ENCODE measurements at places on chromosomes 4 and X.

GRCh38 chrX:7024850-7025249 is 122.7 kb upstream of the STS start:
- DNase-seq = no peak

DNA sequence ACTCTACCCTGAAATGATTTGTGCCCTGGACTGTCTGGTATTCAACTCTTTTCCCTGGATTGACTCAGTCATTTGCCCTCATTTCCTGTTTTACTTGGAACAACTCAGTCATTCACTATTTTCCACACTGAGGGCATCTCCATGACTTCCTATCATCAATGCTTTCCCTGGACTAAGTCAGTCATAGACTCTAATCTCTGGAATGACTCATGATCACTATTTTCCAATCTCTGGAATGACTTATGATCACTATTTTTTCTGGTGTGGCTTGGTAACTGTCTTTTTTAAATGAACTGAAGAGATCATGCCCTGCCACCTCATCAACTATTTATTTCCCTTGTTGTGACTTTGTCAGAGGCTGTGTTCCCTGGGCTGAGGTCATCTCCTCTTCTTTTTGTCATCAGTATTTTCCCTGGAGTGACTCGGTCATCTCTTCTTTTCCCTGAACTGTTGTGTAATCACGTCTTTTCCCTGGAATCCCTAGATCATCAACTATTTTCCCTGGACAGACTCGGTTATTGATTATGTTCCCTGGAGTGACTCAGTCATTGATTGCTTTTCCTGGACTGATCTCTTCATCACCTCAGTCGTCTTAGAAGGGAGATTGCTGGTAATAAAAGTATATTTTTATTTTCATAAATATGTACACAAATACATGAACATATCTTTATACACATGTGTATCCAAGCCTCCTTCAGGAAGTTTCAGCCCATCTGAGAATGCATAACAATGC is 327.1 kb upstream of the VCX start:
- no peak for DNase-seq

DNA sequence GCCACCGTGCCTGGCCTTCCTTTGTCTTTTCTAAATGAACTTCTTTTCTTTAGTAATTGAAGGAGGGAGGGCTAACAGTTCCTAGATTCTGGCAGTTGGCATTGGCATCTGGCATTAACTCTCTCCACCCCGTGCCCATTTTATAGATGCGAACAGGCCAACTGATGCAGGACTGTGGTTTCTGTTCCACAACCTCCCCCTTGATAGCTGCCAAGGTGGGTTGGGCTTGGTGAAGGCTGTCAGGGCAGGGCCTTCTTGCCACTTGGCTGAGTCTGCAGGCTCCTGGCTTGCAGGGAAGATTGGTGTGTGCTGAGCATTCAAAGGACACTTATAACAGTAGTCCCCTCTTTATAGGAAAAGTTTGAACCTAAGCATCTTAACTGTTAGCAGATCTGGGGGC is 4.3 kb downstream of the SOWAHD start:
- DNase-seq = no peak

GRCh38 chr4:182206266-182206665 is 36.9 kb upstream of the TENM3 start:
- no peak for DNase-seq

- DNase-seq = no peak
Measured at GRCh38 chrX:111123606-111124179, 27.7 kb downstream of the PAK3 start.

GRCh38 chrX:39017716-39018115 is 216.5 kb downstream of the MID1IP1 start:
- no peak for DNase-seq

DNA sequence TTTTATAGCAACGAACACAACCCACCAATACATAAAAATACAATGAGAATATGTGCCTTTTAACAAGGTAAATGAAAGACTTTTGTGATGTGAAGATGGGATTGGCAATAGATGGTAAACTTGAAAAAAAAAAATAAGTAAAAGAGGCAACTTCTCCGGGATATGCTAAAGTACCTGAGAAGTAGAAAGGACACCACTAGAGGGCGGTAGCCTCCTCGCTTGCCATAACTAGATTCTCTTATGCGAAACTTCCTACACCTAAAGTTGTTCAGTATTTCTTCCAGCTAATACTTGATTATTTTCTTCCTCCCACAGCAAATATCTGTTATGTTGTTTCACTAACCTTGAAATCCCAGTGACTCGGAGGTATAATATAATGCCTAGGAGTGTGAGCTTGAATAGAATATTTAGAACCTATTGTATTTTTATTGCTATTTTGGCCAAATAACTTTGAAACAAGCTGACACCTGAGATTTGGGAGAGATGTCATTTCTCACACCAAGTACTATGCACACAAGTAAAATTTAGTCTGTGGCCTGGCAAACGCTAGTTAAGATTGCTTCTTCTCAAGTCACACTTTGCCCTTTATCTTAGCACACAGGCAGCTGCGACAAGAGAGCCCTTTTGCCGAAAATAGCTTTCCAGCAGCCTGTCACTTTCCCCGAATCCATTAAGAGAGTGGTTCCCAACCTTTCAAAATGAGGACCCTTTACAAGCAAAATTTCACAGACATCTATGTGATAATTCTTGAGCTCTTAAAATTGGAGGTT is 44.9 kb upstream of the PDLIM5 start:
- DNase-seq = no peak

DNA sequence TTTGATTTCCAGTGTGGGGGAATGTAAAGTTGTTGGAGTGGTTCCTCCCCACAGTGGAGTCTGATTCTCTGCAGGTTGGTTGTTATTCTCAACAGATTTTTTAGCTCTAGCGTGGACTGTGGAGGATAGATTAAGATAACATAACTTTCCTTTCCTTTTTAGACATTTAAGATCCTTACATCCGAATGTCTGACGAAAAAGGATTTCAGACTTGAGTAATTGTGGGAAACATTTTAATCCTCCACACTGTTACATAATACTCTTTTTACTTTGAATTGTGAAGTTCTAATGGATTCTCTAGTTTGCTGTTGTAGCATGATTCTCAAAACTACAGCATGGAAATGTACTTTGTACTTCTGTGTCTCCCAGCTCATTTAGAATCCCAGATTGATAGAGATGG is 107.8 kb downstream of the ARHGAP10 start:
- DNase-seq = no peak

DNA sequence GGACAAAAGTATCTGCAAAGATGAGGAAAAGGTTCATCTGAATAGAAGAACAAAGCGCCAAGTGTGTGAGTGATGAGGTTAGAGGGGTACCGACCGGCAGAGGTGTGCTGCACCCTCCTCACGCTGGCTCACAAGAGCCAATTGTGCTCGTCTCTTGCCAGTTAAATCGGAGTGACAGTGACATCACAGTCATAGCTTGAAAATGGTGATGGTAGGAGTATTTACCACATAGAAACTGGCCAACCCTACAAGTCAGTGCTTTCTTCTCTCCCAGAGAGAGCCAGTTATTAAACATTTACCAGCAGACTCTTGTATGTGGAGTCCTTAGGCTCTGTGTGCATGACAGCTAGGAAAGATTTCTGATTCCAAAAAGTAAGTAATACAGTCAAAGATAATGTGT is 32.4 kb downstream of the CLDN22 start:
- DNase-seq = no peak

DNA sequence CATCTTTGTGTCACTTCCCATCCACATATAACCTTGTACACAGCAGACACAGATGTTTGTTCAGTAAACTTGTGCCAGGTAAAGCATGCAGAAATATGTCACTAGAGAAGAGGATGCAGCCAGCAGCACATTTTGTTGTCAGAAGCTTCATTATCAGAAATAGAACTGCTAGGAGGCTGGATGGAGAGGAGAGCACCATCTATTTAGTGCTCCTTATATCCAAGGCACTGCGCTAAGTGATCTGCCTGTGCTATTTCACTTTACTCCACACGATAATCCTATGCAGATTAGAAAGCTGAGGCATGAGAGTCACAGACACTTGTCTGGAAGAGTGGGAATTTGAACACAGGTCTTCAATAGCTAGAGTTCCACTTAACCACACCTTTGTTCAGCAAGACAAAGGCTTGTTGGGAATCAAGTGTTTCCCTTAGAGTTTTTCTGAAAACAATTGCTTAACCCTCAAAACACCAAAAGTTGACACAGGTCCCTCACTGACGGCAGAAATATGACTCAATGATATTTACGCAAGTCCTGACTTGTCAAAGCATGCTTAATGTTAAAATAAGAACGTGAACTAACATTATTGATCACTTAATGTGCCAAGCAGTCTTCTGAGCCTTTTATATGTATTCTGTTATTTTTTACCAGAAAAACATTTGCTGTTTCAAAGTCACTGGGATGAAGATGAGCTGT is 1.2 kb upstream of the QDPR start:
- no peak for DNase-seq

DNA sequence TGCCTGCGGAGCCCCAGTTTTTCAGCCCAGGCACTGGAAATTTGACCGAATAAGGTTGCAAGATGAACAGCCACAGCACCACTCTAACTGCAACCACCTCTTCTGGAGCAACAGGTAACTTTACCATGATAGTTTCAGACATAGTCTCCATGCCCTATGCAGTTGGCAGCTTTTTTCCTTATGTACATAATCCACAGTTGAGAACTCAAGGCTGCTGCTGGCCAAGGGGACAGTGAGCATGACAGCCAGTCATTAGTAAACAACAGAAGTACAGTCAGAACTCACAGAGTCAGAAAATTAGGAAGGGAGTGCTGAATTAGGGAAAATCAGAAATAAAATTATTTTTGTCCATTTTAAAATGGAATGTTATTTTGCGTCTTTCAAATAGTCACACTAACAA is 192.7 kb upstream of the NHS start:
- DNase-seq = no peak

GRCh38 chr4:152064282-152064681 is 303.5 kb upstream of the GATB start:
- no peak for DNase-seq

- no peak for DNase-seq
Measured at GRCh38 chrX:14420841-14421240, 108.5 kb upstream of the GLRA2 start.

DNA sequence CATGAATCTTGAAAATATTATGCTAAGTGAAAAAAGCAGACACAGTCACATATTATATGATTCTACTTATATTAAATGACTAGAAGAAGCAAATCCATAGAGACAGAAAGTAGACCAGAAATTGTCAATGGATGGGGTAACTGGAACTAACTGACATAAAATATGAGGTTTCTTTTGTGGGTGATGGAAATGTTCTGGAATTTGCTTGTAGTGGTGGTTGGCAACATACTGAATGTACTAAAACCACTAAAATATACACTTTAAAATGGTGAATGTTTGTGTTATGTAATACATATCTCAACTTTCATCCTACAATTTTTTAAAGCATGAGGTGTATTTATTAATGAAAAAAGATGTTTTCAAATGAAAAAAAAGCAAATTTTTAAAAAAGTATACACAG is 14.7 kb downstream of the CNOT6L start:
- DNase-seq = peak; percentile 12

DNA sequence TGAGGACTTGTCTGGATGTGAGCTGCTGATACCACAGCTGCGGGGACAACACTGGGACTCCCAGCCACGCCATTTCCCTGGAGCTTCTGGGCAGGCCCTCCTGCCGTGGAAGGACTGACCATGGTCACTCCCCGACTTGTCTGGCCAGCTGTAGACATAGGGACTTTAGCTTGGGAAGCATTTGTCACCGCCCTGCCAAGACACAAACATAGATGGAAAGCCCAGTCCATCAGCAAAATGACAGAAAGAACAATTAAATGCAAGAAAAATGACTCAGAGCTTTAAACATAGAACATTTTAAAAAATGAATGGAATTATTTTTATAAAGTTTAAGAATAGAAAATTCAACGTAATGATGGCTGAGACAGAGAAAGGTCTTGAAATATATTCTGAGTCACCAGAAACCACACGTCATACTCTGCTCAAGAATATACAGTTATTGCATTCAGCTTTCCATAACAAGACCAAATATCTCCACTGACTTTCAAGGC is 107.6 kb upstream of the CBR4 start:
- peak; percentile 66 for DNase-seq

GRCh38 chr4:17165286-17165685 is 266.8 kb upstream of the LDB2 start:
- DNase-seq = no peak

DNA sequence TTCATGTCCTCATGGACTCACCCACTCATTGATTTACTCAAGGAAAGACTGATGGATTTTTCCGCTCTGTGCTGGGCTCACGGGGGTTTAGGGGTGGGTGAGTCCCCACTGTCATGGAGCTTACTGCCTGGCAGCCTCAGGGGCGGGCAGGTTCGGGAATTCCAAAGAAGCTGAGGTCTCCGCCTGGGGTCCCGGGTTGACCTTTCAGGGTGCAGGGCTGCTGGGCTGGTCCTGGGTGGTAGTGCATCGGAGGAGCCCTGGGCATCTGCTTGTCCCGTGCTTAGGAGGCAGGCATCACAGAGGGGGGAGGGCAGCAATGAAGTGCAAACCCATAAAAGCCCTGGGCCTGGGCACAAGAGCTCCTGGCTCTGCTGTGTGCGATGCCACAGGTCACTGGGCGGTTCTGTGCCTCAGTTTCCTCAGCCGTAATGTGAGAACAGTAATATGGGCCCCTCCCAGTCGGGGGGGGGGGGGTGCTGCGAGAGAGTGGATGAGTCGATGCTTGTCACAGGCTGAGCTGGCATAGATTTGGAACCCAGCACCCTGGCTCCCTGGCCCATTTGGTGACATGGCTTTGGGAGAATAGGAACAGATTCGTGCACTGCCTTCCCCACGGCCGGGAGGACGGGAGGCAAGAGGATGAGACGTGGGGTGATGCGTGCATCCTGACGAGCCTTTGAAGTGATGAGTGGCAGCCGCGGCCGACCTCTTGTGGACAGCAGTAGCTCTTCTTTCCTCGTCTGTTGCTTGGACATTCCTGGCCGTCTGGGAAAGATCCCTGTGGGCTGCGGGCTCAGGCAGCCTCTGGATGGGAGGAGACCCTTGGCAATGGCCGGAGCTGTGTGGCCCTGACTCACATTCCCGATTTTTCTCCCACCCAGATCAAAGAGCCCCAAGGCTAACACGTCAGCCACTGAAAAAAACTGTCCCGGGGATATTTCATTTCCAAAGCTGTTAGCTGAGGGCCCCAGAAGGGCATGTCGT is 42.0 kb downstream of the PSAPL1 start:
- no peak for DNase-seq

GRCh38 chr4:41575665-41576064 is 37.7 kb downstream of the LIMCH1 start:
- no peak for DNase-seq

GRCh38 chrX:43998374-43998773 is 25.2 kb upstream of the NDP start:
- DNase-seq = no peak

DNA sequence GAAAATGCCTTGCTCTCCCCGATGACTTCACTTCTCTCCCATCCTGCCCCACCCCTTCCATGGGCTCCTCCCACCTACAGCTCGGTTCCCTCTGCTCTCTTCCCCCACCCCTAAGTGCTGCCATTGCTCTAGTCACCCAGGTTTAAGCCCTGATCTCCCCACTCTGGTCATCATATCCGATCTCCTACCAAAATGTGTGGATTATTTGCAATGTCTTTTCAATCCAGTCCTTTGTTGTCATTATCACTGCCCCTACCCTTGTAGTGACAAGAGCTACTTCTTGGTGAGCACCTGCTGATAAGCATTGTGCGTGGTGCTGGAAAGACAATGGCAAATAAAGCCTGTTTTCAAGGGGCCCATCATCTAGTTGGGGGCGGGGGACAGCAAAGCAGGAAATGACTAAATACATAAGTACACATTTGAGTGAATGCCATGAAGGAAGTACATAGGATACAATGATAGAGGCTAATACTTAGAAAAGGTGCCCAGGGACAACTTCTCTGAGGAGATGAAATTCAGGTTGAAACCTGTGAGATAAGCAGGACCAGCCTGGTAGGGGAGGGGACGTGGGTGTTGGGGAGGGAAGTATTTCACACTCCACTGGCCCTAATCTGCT is 63.8 kb downstream of the DLG3 start:
- DNase-seq = no peak

Data from fibroblast of skin of left biceps (primary cell).